ENCODE measurements at places on chromosomes 4 and X.

GRCh38 chr4:64756016-64756415 lies 346.8 kb upstream of the TECRL start:
- no peak for DNase-seq

GRCh38 chr4:45294464-45294863 lies 568.1 kb upstream of the GNPDA2 start:
- no peak for DNase-seq

DNA sequence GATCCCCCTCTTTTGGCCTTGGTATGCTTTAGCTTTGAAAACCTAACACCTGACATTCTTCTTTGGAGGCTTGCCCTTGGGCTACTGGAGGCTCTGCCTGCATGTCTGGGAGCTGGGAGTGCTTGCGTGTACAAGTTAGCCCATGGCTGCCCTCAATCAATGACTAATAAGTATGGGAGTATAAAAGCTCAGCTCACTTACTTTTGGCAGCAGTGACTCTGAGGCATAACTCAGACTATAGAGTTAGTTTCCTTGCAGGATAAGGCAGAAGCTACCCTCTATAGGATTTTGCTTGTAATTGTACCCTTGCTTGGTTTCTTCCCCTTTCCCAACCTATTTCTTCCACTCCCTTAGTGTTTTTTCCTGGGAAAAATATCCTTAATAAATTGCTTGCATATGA lies 247.9 kb downstream of the PPP1R2C start:
- DNase-seq: no peak

DNA sequence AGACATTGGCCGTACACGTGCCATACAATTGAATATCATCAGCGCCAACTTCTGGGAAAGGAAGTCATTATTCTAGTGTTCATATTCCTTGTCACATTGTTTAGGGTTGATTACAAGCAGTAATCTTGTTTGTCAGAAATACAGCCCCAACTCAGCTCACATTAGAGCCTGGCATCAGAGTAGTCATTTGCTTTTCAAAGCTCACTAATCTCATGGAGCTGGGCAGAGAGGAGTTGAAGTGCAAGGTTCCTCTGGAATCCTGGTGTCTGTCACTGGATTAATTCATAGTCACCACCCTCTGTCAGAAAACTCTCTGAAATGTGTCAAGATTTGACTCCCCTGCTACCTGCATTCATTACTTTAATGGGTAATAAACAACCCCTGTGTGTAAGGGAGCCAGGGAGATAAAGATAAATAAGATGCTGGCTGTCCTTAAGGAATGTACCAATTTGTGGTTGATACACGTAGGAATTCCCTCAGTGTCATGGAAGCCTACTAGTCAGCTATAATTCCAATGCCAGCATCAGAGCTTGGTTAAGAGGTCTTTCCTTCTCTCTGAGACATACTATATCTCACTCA lies 43.7 kb upstream of the S100G start:
- no peak for DNase-seq

- no peak for DNase-seq
These were observed 56.2 kb downstream of the PROM1 start for GRCh38 chr4:16027626-16028025.

GRCh38 chr4:82713856-82714255 lies 84.7 kb downstream of the SCD5 start:
- no peak for DNase-seq

GRCh38 chr4:54568184-54568583 lies 89.6 kb upstream of the KIT start:
- DNase-seq: no peak

DNA sequence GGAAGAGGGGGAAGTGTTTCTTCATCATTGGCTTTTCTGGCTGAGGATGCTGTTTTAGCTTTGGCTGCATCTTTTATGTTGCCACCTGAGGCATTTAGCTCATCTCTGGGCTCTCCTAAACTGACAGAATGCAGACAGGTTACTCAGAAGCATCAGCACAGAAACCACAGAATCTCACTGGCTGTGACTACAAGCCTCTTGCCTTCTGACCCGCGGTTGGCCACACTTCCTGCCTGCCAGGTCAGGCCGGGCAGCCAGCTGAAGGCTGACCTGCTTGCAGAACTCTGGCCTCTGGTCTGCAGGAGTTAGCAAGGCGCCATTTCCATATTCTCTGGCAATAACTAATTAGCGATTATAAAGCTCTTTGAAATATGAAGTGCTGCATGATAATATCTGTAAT lies 366.5 kb downstream of the MID1IP1 start:
- DNase-seq: no peak

DNA sequence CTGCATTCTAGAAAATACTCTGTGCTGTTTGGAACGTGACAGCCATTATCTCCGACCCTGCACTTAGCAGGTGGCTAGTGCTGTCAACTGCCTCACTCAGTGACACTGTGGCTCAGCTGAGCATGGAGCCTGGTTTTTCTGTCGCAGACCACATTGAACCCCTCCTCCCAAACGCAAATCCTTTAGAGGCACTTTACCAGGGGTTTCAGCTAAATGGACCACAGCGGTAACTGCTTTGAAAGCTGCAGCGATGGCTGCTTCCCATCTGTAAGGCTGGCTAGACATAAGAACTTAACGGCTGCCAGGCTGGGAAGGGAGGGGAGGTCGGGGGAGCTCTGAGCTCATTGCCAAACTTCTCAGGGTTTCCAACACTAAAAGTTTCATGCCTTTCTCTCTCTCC lies 8.1 kb downstream of the SLC34A2 start:
- DNase-seq: no peak

GRCh38 chrX:115690511-115691216 lies 129.7 kb downstream of the PLS3 start:
- peak; percentile 71 for DNase-seq

GRCh38 chr4:8615921-8616787 lies 23.6 kb downstream of the CPZ start:
- DNase-seq: no peak

- no peak for DNase-seq
These were observed 754.9 kb upstream of the SLIT2 start for GRCh38 chr4:19496756-19497155.

GRCh38 chr4:112448306-112449132 lies 67.5 kb downstream of the NEUROG2 start:
- no peak for DNase-seq

DNA sequence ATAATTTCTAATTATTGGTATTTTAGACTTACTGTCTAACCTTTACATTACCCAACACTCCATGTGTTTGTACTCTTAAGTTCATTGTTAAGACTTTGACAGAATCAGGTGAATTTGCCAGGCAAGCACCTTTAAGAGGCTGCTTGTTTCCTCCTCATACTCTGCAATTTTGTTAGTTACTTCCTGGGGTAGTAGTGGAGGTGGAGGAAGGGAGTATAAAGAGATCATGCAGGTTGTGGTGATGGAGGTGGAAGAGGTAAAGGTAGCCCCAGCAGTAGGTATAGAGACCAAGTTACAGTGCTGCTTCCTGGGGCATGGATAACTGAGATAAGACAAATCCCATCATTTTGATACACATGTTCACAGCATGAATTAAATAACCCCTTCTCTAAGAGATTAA lies 6.7 kb downstream of the WDR44 start:
- no peak for DNase-seq

DNA sequence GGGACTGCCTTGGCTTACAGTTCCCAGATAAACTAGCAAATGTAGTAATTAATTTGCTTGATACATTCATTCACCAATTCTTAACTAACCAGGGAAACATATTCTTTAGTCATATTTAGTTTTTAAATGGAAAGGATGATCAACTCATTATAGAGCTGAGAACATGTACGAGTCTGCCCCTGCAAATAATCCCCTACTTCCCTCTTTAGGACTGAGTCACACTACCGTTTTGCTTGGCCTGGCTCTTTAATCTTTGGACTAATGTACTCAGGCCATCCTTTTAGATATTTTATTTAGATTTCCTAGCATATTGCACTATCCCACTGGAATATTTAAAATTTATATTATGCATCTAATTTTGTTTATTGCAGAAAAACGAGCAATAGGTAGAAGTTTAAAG lies 105.5 kb upstream of the LCORL start:
- no peak for DNase-seq

- DNase-seq: no peak
These were observed 26.2 kb upstream of the USP46 start for GRCh38 chr4:52685316-52685715.

DNA sequence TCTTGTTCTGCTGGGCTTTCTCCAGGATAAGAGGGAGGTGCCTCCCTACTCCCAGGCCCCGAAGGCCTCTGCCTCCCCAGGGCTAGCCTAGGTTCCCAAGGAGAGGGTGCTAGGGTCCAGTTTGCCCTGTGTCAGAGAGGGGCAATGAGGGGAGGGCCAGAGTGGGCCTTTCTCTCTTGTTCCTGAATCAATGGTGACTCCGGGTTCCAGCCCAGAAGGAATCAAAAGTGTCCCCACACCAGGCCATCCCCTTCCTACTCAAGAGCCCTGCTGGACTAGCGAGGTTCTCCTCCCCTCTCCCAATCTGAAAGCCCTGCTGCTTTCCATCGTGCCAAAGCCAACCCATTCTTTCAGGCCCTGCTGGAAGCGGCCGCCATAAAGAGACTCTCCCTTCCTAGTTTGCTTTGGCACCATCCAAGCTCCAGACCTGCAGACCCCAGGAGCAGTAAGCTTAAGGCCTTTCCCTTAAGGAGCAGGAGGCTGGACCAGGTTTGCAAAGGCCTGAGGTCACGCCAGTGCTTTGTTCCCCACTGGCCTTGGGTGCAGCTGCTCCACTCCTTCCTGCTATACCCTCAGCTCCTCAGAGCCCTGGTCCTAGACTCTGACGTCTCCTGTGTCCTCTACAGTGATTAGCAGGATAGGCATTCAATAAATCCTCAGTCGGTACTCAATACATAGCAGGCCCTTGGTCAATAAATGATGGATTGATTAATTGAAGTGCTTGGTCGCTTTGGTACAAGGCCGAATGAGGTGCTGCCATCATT lies 10.6 kb downstream of the TSC22D3 start:
- no peak for DNase-seq

GRCh38 chr4:129355516-129355915 lies 259.6 kb downstream of the C4orf33 start:
- DNase-seq: no peak

- DNase-seq: no peak
These were observed 355.8 kb upstream of the BOD1L1 start for GRCh38 chr4:13983189-13983790.

GRCh38 chr4:167020410-167020809 lies 213.9 kb downstream of the SPOCK3 start:
- no peak for DNase-seq

- DNase-seq: no peak
These were observed 22.3 kb upstream of the NAT8L start for GRCh38 chr4:2036866-2037265.

GRCh38 chr4:178068136-178068535 lies 625.9 kb upstream of the AGA start:
- no peak for DNase-seq

DNA sequence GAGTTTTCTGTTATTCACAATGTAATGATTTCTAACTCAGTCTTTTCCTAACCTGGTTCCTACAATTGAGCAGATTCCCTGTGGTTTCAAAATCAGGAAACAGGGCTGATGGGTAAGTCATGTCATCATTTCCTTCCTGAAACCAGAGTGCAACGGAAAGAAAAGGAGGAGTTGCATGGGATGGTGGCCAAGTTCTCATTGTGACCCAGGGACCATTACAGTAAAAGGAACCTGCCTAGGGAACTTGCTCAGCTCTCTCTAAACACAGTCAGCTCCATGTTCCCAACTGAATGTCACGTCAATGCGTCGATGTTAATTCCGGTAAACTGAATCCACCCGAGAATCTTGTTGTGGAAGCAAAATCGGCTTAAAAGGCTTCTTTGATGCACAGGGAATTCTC lies 51.2 kb downstream of the LGI2 start:
- DNase-seq: no peak

GRCh38 chrX:39427906-39428305 lies 626.6 kb downstream of the MID1IP1 start:
- no peak for DNase-seq

DNA sequence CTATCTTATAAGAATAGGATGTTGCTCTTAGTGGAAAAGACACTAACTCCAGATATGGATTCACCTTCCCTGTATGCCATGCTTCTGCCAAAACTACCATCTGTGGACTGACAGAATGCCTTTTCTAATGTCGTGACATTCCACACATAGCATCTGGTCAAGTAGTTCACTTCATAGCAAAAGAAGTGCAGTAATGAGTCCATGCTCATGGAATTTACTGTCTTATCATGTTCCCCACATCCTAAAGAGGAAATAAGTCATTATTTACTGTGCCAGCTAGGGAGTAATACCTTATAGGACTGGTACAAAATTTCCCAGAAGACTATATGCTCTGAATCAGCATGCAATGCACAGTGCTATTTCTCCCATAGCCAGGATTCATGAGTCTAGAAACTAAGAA lies 562.4 kb downstream of the TLL1 start:
- DNase-seq: no peak

DNA sequence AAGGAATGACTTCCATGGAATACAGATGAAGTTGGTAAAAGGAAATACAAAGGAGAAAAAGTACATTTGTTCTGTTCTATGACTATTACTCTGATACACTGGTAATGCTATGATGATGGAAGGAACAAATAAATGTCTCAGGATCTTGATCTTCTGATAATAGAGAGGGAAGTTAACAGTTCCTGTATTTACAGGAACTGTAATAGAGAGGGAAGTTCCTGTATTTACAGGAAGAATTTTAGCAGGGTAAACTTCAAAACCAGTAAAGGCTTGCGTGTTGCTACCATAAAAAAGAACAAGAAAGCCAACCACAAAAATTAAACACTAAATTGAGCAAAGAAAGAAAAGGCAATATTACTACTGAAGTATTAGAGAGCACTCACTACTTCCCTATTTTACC lies 91.7 kb upstream of the HPGD start:
- no peak for DNase-seq

DNA sequence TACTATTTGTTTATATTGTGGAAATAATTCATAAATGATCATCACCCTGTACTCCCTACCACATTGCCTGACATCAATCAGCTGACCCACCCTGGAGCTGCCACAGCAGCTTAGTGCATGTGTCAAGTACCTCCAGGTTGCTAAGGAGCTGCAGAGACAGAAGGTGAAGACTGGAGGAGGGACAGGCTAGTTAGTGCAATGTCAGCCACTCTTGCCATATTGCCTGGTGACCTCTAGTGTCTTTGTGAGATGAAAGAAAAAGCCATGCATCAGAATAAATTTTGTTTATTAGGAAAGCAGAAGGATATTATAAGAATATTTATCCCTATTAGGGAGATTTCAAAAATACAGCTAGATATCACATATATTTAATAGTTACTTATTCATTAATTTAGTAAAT lies 243.9 kb upstream of the FAT4 start:
- DNase-seq: no peak

DNA sequence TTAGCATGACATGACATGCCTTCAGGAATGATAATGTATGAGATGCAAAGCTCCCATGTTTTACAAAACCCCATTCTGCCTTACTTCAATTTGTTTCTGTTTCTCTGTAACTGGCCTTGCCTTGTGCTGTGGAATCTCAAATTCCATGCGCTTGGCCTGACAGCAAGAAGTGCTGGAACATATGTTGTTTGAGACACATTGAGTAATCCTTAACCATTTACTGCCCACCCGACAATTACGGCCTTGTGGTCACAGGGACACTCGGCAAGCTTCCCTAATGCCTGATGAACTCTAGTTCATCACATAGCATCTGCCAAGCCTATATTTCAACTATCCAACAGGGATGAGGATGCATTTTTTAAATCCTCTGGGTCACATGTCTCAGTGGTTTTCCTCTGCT lies 226.4 kb upstream of the CASK start:
- DNase-seq: no peak

- no peak for DNase-seq
These were observed 73.0 kb upstream of the CLCN4 start for GRCh38 chrX:10083809-10084208.

- no peak for DNase-seq
These were observed 3.9 kb downstream of the TMEM33 start for GRCh38 chr4:41939016-41939626.
